ENCODE measurements at places on chromosomes 5 and 9. TPM values are rescaled to one million over a fixed set of nuclear protein-coding genes. Genes with fewer than 3 reads are reported as not detected.

KIF4B gene
- not detected for total RNA-seq

LOX gene
- 3.3 TPM for total RNA-seq

GNA14 gene
- 0.53 TPM for total RNA-seq

RELL2 gene
- 2.0 TPM for total RNA-seq

TPPP gene
- total RNA-seq = 31.2 TPM

MELK gene
- total RNA-seq = 0.75 TPM

MRPS2 gene
- total RNA-seq = 95.2 TPM

PCSK5 gene
- 13.6 TPM for total RNA-seq

LVRN gene
- total RNA-seq = 0.13 TPM

DNA sequence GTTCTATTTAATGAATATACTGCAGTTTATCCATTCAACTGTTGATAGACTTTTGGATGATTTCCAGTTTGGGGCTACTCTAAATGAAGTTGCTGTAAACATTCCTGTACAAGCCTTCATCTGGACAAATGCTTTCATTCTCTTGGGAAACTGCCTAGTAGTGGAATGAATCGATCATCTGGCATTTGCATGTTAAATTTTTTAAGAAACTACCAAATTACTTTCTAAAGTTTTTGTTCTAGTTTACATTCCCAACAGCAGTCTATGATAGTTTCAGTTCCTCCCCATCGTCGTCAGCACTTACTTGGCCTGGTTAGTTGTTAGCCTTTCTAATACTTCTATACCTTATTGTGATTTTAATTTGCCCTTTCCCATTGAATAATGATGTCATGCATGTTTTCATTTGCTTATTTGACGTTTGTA is 306.3 kb downstream of the FER start:
- no peaks in the 10 kb centered on the region for H3K27me3 ChIP-seq
- H3K36me3 ChIP-seq = peaks cover 10% of the 10 kb centered on the region
- no peak overlapping the region for H3K4me3 ChIP-seq
- no peak overlapping the region for H3K27ac ChIP-seq

GRCh38 chr5:171418316-171418981 is 998 bp upstream of the FGF18 start:
- no peaks in the 10 kb centered on the region for H3K27me3 ChIP-seq
- peak overlapping the region; percentile 77 for H3K4me3 ChIP-seq
- peak overlapping the region; percentile 84 for H3K27ac ChIP-seq
- H3K4me1 ChIP-seq = peaks cover 26% of the 10 kb centered on the region
- peaks cover 9% of the 10 kb centered on the region for H3K36me3 ChIP-seq

- no peak for DNase-seq
- no peak overlapping the region for H3K4me3 ChIP-seq
- H3K27me3 ChIP-seq = no peaks in the 10 kb centered on the region
- H3K36me3 ChIP-seq = no peaks in the 10 kb centered on the region
- no peaks in the 10 kb centered on the region for H3K4me1 ChIP-seq
These were observed 234.4 kb upstream of the GAS1 start for GRCh38 chr9:87181670-87182069.

GRCh38 chr9:72589667-72590521 is 68.5 kb downstream of the TMC1 start:
- no peaks in the 10 kb centered on the region for H3K4me1 ChIP-seq
- no peak overlapping the region for H3K4me3 ChIP-seq
- H3K27ac ChIP-seq = peak overlapping the region; percentile 36
- no peak for DNase-seq

- H3K4me1 ChIP-seq = no peaks in the 10 kb centered on the region
- no peak overlapping the region for H3K4me3 ChIP-seq
- no peak for DNase-seq
These were observed 29.2 kb downstream of the TNFSF8 start for GRCh38 chr9:114900942-114901802.

- no peaks in the 10 kb centered on the region for H3K27me3 ChIP-seq
- no peak for DNase-seq
- H3K36me3 ChIP-seq = no peaks in the 10 kb centered on the region
- no peaks in the 10 kb centered on the region for H3K4me1 ChIP-seq
These were observed 46.6 kb downstream of the BNC2 start for GRCh38 chr9:16823906-16824305.

DNA sequence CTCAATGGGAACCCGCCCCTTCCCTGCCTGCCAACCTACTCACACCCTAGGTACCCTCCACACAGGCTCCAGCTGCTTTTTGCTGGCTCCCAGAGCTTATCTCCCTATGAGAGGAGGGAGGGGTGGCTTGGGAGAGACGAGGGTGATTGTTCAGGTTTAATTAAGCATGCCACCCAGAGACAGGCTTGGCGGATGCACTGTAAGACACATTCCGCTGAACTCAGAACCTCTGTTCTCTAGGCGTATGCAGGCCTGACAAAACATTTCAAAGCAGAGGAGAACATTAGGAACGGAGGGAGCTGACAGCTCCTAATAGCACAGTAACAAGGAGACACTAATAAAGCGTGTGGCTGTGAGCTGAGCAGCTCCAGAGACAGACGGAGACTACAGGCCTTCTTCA is 80.1 kb downstream of the TRIM32 start:
- H3K27ac ChIP-seq = no peak overlapping the region
- H3K36me3 ChIP-seq = no peaks in the 10 kb centered on the region
- no peak overlapping the region for H3K4me3 ChIP-seq
- no peaks in the 10 kb centered on the region for H3K4me1 ChIP-seq
- DNase-seq = no peak
- no peaks in the 10 kb centered on the region for H3K27me3 ChIP-seq

- no peak overlapping the region for H3K27ac ChIP-seq
- H3K36me3 ChIP-seq = no peaks in the 10 kb centered on the region
- H3K4me1 ChIP-seq = no peaks in the 10 kb centered on the region
- H3K4me3 ChIP-seq = no peak overlapping the region
These were observed 119.6 kb upstream of the TAF11L2 start for GRCh38 chr5:17378346-17378997.

GRCh38 chr5:169503886-169504285 is 79.7 kb upstream of the SPDL1 start:
- H3K4me3 ChIP-seq = no peak overlapping the region
- H3K27me3 ChIP-seq = no peaks in the 10 kb centered on the region
- H3K4me1 ChIP-seq = no peaks in the 10 kb centered on the region
- no peaks in the 10 kb centered on the region for H3K36me3 ChIP-seq
- H3K27ac ChIP-seq = no peak overlapping the region

- no peak overlapping the region for H3K27ac ChIP-seq
- no peak overlapping the region for H3K4me3 ChIP-seq
- DNase-seq = no peak
- no peaks in the 10 kb centered on the region for H3K27me3 ChIP-seq
- no peaks in the 10 kb centered on the region for H3K36me3 ChIP-seq
- no peaks in the 10 kb centered on the region for H3K4me1 ChIP-seq
These were observed 342.7 kb upstream of the RIOK2 start for GRCh38 chr5:97525780-97526179.

- H3K4me1 ChIP-seq = no peaks in the 10 kb centered on the region
- H3K27ac ChIP-seq = no peak overlapping the region
- H3K4me3 ChIP-seq = no peak overlapping the region
- H3K36me3 ChIP-seq = peaks cover 54% of the 10 kb centered on the region
These were observed 21.5 kb upstream of the MRNIP start for GRCh38 chr5:179880066-179880650.

DNA sequence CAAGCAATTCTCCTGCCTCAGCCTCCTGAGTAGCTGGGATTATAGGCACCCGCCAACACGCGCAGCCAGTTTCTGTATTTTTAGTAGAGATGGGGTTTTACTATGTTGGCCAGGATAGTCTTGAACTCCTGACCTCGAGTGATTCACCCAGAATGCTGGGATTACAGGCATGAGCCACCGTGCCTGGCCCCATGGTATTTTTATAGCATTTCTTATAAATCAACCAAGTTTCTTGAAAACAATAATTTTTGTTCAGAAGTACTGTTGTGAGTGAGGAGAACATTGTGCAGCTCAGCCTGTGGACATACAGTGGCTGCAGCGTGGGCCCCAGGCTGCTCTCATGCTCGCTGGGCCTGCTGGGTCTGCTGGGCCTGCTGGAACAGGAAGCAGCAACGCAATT is 45.3 kb downstream of the MAP1B start:
- no peak for DNase-seq
- H3K27me3 ChIP-seq = no peaks in the 10 kb centered on the region
- H3K36me3 ChIP-seq = no peaks in the 10 kb centered on the region
- no peak overlapping the region for H3K4me3 ChIP-seq

DNA sequence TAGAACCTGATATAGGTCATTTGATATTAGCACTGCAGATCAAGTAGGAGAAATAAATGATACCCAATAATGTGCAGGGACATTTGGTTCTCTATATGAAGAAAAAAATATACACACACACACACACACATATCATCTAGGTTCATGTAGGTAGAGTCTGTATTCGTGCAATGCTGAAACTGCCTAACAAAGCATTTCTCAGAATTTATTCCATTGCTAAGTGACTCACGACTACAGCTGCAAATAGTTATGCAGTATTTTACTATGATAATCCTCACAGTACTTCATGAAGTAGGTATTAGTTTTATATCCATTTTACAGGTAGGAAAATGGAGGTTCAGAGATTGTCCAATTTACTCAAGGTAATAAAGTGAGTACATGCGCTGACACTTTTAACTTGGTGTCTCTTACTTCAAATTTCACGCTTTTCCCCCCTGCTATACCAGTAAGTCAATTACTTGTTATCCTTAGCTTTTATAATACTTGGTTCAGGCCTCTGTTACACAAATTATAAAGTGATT is 2.4 kb downstream of the GIN1 start:
- H3K27ac ChIP-seq = no peak overlapping the region
- no peak for DNase-seq
- peaks cover 4% of the 10 kb centered on the region for H3K4me1 ChIP-seq
- no peaks in the 10 kb centered on the region for H3K27me3 ChIP-seq
- no peak overlapping the region for H3K4me3 ChIP-seq
- no peaks in the 10 kb centered on the region for H3K36me3 ChIP-seq

GRCh38 chr9:83633676-83634075 is 10.7 kb downstream of the IDNK start:
- no peak overlapping the region for H3K4me3 ChIP-seq
- no peak for DNase-seq
- no peak overlapping the region for H3K27ac ChIP-seq

DNA sequence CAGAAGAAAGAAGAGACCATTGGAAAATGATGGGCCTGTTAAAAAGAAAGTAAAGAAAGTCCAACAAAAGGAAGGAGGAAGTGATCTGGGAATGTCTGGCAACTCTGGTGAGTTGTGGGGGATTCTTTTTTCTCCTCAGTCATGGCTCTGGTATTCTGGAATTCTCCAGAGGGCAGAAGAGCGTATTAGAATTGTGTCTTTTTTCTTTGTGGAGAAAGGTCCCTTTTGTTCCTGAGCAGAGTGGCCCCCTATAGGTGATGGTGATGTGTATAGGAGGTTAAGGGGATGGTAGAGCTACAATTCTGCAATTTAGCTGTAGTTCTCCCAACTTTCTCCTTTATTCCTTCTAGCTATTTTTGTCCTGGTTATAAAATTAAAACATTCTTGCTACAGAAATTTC is 1.6 kb upstream of the DHFR start:
- no peaks in the 10 kb centered on the region for H3K36me3 ChIP-seq
- H3K27ac ChIP-seq = no peak overlapping the region
- no peak overlapping the region for H3K4me3 ChIP-seq
- no peaks in the 10 kb centered on the region for H3K27me3 ChIP-seq

DNA sequence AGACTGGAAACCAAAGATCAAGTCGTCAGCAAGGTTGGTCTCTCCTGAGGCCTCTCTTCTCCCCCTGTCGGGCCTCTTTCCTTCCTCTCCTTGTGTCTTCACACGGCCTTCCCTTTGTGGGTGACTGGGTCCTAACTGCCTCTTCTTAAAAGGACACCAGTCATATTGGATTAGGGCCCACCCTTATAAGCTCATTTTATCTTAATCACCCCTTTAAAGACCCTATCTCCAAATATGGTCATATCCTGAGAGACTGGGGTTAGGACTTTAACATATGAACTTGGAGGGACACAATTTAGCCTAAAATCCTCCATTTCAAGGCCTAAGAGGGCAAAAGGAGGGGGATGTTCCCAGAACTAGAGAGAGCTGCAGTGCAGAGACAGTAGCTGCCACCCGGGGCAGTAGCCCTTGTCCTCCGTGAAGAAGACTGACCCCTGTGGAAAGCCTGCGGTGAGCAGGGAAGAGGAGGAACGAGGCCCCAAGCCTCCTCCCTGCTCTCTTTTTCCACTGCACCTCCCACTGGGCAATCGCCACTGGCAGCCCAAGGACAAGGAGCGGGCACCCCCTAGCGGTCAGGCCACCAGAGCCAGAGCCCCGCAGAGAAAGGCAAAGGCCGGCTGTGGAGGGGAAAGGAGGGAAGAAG is 34.9 kb downstream of the CFAP90 start:
- DNase-seq = peak; percentile 79
- peaks cover 26% of the 10 kb centered on the region for H3K27me3 ChIP-seq
- H3K4me3 ChIP-seq = no peak overlapping the region
- no peaks in the 10 kb centered on the region for H3K4me1 ChIP-seq
- H3K27ac ChIP-seq = no peak overlapping the region

DNA sequence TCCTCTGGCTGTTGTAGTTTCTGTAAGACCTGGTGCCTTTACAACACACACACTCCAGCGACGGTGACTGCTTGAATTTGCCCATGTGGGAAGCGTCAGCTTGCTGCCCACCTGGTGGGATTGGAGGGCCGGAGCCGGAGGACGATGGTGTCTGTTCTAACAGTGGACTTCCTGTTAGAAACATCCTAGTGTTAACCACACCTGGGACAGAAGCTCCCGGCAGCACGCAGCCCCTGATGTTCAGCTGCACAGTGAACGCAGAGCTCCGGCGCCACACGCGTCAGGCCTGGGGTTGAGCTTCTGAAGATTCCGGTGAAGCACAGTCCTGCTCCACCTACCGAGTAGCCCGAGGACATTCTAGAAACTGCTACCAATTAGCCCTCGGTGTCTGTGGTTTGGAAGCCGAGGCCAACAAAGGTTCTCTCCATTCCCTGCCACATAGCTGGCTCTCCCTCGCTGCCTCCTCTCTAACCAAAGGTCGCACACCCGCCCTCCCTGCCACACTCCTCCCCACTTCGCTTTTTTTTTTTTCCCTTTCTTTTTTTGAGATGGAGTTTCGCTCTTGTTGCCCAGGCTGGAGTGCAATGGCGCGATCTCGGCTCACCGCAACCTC is 14.4 kb downstream of the PMPCA start:
- no peak overlapping the region for H3K27ac ChIP-seq
- no peaks in the 10 kb centered on the region for H3K4me1 ChIP-seq
- no peaks in the 10 kb centered on the region for H3K27me3 ChIP-seq
- no peak overlapping the region for H3K4me3 ChIP-seq
- H3K36me3 ChIP-seq = peaks cover 33% of the 10 kb centered on the region
